ENCODE measurements at places on chromosomes 5 and 9. TPM values are rescaled to one million over a fixed set of nuclear protein-coding genes. Genes with fewer than 3 reads are reported as not detected.

- no peaks in the 10 kb centered on the region for H3K36me3 ChIP-seq
- no peak for DNase-seq
- H3K27ac ChIP-seq, result no peak overlapping the region
- no peak overlapping the region for H3K4me3 ChIP-seq
- H3K27me3 ChIP-seq, result peaks cover 4% of the 10 kb centered on the region
Measured at GRCh38 chr9:78541868-78542443, 245.0 kb downstream of the PSAT1 start.

- peaks cover 8% of the 10 kb centered on the region for H3K36me3 ChIP-seq
- no peak overlapping the region for H3K27ac ChIP-seq
- no peak for DNase-seq
Measured at GRCh38 chr5:116090302-116090701, 5.5 kb downstream of the COMMD10 start.

The MELK gene
- total RNA-seq, result 11.5 TPM

- H3K27ac ChIP-seq, result no peak overlapping the region
- H3K4me3 ChIP-seq, result no peak overlapping the region
- no peaks in the 10 kb centered on the region for H3K4me1 ChIP-seq
- DNase-seq, result peak; percentile 8
Measured at GRCh38 chr9:107952773-107953172, 463.2 kb upstream of the KLF4 start.

- H3K4me1 ChIP-seq, result peaks cover 29% of the 10 kb centered on the region
- H3K4me3 ChIP-seq, result no peak overlapping the region
- no peaks in the 10 kb centered on the region for H3K27me3 ChIP-seq
Measured at GRCh38 chr5:173633304-173633703, 16.9 kb upstream of the BOD1 start.

DNA sequence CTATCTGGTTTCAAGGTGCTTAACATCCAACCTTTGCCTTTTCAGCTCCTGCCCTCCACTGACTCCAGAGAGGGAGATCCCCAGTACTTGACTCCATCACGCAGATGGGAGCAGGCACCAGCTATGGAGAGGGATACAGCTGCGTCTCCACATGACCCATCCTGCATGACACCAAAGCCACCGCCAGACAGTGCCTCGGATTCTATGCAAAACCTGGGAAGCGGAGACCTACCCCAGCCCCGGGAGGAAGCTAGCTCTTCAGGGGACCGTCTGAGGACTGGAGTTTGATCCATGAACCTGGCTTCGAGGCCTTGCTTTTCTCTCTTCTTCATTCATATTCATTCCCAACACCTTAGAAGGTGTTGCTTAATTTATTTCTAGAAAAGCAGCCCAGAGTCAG, 24.8 kb downstream of the HRH2 start:
- no peaks in the 10 kb centered on the region for H3K27me3 ChIP-seq
- no peak overlapping the region for H3K4me3 ChIP-seq
- H3K27ac ChIP-seq, result no peak overlapping the region
- no peak for DNase-seq
- H3K4me1 ChIP-seq, result peaks cover 21% of the 10 kb centered on the region

DNA sequence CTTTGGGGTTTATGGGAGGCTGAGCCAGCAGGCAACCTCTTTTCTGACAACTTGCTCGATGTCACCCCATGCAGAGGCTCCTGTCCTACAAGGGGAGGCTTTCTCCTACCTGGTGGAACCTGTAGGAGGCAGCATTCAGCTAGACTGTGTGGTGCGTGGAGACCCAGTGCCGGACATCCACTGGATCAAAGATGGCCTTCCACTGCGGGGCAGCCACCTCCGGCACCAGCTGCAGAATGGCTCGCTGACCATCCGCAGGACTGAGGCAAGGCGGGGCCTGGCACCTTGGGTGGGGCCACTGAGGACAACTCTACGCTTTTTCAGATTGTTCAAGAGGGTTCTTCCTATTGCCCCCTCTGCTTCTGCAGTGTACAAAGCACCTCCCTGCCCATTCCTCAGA, 36.1 kb upstream of the ASS1 start:
- DNase-seq, result no peak
- peaks cover 10% of the 10 kb centered on the region for H3K36me3 ChIP-seq
- H3K4me3 ChIP-seq, result no peak overlapping the region
- H3K27ac ChIP-seq, result no peak overlapping the region

The TNFSF15 gene
- 0.77 TPM for total RNA-seq

- no peak for DNase-seq
- no peaks in the 10 kb centered on the region for H3K4me1 ChIP-seq
- H3K27ac ChIP-seq, result no peak overlapping the region
- H3K36me3 ChIP-seq, result peaks cover 16% of the 10 kb centered on the region
- H3K27me3 ChIP-seq, result no peaks in the 10 kb centered on the region
- H3K4me3 ChIP-seq, result no peak overlapping the region
Measured at GRCh38 chr5:5454391-5454790, 31.9 kb downstream of the ICE1 start.

- no peak overlapping the region for H3K27ac ChIP-seq
- no peaks in the 10 kb centered on the region for H3K36me3 ChIP-seq
- no peaks in the 10 kb centered on the region for H3K4me1 ChIP-seq
- H3K4me3 ChIP-seq, result no peak overlapping the region
- no peaks in the 10 kb centered on the region for H3K27me3 ChIP-seq
Measured at GRCh38 chr5:6557807-6558575, 74.9 kb downstream of the NSUN2 start.

DNA sequence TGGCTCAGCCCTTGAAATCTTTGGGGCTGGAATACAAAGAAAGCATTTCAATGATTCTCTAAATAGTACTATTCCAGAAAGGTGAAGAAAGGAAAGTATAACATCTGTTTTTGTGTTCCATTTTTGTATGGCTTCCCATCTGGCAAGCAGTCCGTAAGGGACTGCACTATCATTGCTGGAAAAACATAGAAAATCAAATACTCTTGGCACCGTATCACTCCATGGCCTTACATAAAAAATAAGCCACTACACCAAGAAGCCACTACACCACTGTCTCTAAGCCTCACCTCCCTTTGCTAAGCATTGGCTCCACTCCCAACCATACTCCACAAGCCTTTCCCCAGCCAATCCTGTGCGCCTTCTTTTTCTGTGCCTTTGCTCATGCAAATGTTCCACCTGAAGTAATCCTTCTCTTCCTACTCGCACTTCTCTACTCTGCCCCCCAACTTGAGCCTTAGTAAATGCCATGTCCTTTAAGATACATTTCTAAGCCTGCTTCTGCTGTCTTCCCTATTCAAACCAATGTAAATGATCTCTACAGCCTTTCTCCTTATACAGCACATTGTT, 454.6 kb upstream of the TUSC1 start:
- DNase-seq, result no peak
- no peak overlapping the region for H3K4me3 ChIP-seq
- H3K27ac ChIP-seq, result no peak overlapping the region
- H3K4me1 ChIP-seq, result no peaks in the 10 kb centered on the region
- H3K27me3 ChIP-seq, result no peaks in the 10 kb centered on the region

GRCh38 chr9:111812337-111812736, 17.6 kb upstream of the SHOC1 start:
- no peak overlapping the region for H3K4me3 ChIP-seq
- no peak for DNase-seq
- no peaks in the 10 kb centered on the region for H3K36me3 ChIP-seq
- H3K27me3 ChIP-seq, result no peaks in the 10 kb centered on the region

- H3K27ac ChIP-seq, result no peak overlapping the region
- H3K27me3 ChIP-seq, result no peaks in the 10 kb centered on the region
- H3K4me1 ChIP-seq, result no peaks in the 10 kb centered on the region
Measured at GRCh38 chr5:147629196-147629595, 119.3 kb upstream of the DPYSL3 start.

GRCh38 chr9:128253140-128253990, 22.4 kb downstream of the GOLGA2 start:
- H3K4me1 ChIP-seq, result peaks cover 19% of the 10 kb centered on the region
- no peak overlapping the region for H3K27ac ChIP-seq
- no peak overlapping the region for H3K4me3 ChIP-seq
- no peaks in the 10 kb centered on the region for H3K27me3 ChIP-seq
- H3K36me3 ChIP-seq, result peaks cover 91% of the 10 kb centered on the region
- DNase-seq, result no peak

DNA sequence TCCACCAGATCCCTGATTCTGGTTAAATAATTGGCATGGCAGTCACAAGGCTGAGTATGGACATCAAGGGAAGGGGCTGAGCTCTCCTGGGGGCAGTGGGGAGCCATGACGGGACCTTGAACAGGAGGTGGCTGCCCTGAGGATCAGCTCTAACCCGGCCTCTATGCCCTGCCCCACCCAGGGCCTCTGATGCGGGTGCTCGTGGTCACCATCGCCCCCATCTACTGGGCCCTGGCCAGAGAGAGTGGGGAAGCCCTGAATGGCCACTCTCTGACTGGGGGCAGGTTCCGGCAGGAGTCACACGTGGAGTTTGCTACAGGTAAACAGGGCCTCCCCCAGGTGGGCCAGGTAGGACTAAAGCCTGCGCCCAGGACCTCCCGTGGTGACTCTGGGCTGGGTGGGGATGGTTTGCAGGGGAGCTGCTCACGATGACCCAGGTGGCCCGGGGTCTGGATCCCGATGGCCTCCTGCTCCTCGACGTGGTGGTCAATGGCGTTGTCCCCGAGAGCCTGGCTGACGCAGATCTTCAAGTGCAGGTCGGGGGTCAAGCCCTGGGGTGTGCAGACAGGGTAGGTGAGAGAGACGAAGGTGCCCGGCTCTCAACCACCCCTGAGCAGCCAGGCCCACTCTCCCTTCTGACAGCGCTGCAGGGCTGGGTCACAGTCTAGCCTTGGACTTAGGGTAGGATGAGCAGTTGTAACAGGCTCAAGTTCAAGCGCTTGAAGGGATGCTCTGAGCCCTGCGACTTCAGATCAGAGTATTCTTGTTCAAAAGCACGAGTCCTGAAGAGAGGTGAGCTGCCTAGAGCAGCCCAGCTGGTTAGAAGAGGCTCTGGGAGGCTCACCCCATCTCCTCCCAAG, 19.9 kb upstream of the ASS1 start:
- no peak overlapping the region for H3K4me3 ChIP-seq
- no peak for DNase-seq
- no peak overlapping the region for H3K27ac ChIP-seq
- peaks cover 32% of the 10 kb centered on the region for H3K4me1 ChIP-seq
